NCI-H446 (cell line): ENCODE measurements at places on chromosomes 1 and 21.
A peak's percentile ranks its signal among the peaks of the same experiment; 100 is the strongest.

DNA sequence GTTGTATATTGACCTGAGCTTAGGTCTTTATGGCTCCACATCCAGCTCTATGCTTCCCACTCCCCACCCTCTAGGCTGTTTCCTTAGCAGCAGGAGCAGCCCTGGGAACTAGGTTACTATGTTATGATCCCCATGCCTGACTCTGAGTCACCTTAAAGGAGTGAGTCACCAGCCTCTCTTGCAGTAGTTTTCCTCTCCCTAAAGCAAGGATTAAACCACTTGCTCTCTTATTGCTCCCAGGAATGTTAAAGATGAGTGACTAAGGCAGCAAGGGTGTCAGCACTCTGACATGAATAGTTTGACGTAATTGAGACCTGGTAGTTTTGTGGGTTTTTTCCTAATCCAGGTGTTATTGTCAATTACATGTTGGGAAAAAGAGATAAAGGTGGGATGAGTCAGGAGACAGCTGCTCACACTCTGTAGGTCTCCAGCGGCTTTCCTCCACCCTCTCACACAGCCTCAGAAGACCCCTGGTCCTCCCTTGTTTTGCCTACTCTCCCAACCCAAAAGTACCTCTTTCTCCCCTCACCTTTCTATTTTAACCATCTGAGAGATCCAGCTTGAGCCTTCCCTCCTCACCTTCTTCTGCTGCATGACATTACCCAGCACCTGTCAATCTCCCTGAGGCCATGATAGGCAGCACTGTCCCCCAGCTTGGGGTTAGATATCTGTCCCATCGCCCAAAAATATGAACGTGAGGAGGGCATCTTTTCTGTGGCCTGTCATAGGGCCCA, 369.1 kb upstream of the VAMP3 start:
- DNase-seq: no peak

DNA sequence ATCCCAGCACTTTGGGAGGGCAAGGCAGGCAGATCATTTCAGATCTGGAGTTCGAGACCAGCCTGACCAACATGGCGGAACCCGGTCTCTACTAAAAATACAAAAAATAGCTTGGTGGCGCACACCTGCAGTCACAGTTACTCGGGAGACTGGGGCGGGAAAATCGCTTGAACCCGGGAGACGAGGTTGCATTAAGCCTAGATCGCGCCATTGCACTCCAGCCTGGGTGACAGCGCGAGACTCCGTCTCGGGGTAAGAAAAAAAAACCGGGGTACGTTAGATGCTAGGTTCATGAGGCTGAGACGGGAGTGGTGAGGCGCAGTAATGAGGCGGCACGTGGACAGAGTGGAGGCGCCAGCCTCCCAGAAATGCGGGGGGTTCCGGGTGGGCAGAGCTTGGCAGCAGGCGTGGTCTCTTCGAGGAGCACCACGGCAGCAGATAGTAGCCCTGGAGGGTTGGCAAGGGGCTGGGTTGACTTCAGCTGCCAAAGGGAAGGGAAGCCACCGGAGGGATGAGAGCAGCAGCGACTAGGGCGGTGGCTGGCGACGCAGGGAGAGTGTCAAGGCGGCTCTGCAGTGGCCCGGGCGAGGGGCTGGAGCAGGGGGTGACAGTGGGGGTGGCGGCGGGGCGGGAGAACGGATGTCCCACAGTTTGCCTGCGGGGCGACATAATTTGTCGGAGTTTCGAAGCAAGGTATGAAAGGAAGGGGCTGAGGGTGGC, 832 bp downstream of the MRPL20 start:
- no peak for DNase-seq

DNA sequence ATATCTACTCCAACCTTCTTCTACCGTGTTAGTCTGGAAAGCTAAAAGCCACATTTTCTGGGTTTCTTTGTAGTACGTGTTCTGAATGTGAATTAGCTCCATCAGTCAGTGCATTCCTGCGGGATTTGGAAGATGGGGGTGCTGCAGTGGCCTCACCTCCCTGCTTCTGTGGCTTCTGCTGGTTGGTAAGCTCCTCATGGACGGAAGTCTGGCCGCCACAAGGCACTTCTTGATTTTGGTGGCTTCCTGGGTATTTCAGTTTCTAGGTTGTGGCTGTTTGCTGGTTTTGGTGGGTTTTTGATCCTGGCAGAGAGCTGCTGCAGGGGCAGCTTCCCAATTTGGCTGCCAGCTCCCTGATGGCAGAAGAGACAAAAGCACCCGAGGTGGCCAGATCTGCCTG, 20.9 kb upstream of the TACSTD2 start:
- no peak for DNase-seq

GRCh38 chr1:226069811-226070489, 7.4 kb downstream of the H3-3A start:
- DNase-seq: no peak

DNA sequence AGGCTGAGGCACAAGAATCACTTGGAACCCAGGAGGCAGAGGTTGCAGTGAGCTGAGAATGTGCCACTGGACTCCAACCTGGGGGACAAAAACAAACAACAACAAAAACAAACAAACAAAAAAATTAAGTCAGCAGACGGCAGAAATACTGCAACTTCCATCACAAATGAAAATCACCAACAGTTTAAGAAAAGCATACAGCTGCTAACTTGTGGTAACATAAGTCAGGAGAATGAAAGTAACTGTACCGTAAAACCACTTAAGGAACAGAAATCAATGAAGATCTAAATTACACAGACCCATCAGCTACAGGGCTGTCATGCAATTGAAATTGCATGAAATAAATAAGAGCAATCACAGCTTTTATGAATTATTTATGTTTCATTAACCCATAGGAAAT, 25.0 kb downstream of the MCOLN2 start:
- DNase-seq: no peak

DNA sequence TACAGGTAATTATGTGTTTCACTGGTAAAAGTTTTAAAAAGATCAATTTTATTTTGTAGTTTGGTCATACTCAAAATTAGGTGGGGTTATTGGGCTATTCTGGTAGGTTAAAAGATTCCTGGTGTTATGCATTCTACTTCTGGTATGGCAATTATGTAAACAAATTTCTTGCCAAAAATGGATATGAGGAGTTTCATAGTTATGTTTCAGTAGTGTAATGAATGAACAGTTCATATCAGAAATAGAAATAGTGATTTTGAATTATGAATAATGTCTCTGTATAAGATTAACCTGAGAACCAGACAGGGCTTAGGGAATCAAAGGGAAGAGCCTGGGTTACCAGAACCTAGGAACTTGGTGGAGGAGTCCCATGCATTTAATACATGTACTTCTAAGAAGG, 15.9 kb downstream of the ATF6 start:
- no peak for DNase-seq

GRCh38 chr1:43789604-43790550, 82.5 kb downstream of the ST3GAL3 start:
- no peak for DNase-seq

- peak; percentile 38 for DNase-seq
These were observed 6.7 kb downstream of the NCDN start for GRCh38 chr1:35564037-35564883.

DNA sequence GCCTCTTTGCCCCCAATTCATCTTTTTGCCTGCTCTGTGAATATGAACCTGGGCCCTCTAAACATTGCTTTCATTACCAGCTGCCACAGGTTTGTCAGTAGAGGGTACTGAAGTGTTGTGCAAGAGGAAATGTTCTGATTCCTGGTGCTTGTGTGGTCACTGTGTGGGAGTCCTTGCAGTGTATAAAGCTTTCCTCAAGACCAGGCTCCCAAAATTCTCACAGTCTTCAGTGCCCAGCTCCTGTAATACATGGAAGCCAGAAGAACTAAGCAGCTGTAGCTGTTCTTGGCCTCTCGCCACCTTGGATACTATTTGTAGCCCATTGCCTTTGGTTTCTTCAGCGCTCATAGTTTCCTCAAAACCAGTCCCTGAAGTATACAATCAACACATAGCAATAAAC, 1046.2 kb downstream of the BRINP3 start:
- DNase-seq: no peak

- no peak for DNase-seq
These were observed 125.8 kb upstream of the HOOK1 start for GRCh38 chr1:59688976-59689375.

- DNase-seq: no peak
These were observed 2.2 kb downstream of the PALMD start for GRCh38 chr1:99648107-99648506.

DNA sequence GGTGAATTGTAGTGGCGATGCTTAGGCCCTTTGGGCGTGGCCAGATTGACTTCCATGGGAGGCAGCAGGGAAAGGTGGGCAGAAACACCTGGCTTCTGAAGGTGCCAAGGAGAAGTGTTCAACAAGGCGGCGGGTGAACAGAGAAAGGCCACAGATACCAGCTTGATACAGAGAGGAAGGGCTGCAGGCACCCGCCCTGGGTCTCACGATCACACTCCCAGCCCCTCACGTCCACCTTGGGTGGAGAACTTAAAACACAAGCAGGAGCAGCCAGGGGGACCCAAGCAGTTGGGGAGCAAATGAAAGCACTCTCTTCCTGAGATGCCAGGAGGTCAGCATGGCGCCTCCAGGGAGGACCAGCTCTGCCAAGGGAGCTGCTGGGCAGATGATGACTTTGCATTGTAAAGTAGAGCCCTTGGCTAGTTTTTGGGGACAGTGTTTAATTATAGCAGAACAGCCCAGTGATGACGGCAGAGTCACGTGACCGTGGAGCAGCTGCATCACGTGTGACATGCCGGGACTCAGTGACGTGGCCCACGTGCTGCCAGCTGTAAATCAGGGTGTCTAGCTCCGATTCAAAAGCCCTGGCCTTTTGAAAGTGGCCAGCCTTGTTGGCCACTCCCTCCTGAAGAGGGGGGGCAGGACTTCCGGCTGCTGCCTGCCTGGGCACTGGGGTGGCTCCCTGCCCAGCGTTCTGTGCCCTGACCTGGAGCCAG, 19.0 kb downstream of the SLC37A1 start:
- no peak for DNase-seq

DNA sequence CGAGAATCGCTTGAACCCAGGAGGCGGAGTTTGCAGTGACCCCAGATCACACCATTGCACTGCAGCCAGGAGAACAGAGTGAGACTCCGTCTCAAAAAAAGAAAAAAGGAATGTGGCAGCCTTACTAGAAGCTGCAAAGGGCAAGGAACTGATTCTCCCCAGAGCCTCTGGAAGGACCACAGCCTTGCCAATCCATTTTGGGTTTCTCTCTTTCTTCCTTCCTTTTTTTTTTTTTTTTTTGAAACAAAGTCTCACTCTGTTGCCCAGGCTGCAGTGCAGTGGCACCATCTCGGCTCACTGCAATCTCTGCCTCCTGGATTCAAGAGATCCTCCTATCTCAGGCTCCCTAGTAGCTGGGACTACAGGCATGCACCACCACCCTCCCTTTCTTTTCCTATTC, 9.9 kb upstream of the IFNGR2 start:
- DNase-seq: no peak

DNA sequence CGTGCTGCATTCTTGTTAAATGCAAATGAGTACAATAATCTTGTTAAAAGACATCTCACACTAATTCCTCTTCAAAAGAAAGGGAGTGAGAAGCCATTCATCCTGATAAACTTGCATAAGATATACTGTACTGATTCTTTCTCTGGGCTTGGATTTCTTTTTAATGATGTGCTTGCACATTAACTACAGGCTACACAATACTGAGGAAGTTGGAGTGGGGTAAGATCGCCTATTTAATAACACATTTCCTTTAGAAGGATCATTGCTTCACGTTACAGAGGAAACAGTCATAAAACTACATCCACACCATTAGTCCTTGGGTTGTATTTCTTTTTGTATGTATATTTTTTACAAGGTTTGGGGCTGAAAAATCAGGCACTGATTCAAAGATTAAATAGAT, 36.6 kb downstream of the NRIP1 start:
- no peak for DNase-seq

GRCh38 chr1:233237647-233238046, 57.9 kb downstream of the PCNX2 start:
- DNase-seq: no peak

DNA sequence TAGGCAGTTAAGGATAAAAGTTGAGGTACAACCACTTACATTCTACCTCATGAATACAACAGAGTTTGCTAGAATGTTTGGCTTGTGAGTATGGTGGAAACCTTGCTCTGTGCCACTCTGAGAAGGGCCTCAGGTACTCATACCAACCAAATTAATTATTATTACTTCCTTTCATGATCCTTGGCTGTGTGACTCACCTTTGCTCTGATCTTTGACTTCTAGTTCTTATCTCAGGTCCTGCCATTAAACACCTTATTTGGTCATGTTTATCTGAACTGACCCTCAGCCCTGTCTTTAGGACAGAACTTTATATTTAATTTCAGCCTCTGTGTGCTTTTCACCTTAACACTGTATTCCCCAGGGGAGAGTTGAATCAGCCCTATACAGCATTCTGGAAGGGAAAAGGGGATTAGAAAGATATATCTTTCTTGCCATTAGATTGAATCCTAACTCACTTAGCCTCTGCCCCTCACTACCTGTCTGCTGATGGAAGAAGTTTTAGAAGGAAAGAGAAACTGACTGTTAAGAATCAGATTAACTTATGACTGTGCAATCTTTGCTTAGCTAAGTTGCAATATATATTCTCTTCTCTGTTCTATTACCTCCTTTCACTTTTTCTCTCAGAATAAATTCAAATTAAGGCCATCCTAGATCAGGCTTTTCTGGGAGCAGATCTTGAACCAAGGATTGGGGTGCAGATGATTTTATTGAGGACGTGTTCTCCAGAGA, 260.4 kb upstream of the DPYD start:
- DNase-seq: no peak
